Body of pancreas (tissue), 4 donors: ENCODE measurements at places on chromosomes 6 and 20. TPM values are rescaled to one million over a fixed set of nuclear protein-coding genes. Genes with fewer than 3 reads are reported as not detected.
A peak's percentile ranks its signal among the peaks of the same experiment; 100 is the strongest.

The SERAC1 gene
- total RNA-seq = 14.8 TPM

The MAPK13 gene
- total RNA-seq = 32.2 TPM

The POPDC3 gene
- not detected for total RNA-seq

DNA sequence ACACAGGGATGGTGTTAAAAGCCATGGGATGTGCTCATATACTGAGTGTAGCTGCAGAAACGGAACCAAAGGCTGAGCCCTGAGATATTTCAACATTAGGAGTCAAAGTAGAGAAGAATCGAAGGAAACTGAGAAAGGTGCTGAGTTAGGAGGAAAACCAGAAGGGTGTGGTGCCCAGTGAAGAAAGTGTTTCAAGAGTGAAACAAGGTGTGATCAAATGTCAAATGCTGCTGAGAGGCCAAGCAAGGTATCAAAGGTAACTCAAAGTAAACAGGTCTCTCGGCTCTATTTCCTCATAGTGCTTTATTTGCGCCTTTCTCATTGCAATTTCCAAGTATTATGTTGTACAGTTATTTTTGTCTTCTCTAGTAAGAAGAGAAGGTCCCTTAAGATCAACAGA is 94.1 kb downstream of the PRDM1 start:
- H3K27ac ChIP-seq = no peak overlapping the region
- H3K27me3 ChIP-seq = no peaks in the 10 kb centered on the region
- no peaks in the 10 kb centered on the region for H3K36me3 ChIP-seq
- no peak for DNase-seq
- no peaks in the 10 kb centered on the region for H3K4me1 ChIP-seq

DNA sequence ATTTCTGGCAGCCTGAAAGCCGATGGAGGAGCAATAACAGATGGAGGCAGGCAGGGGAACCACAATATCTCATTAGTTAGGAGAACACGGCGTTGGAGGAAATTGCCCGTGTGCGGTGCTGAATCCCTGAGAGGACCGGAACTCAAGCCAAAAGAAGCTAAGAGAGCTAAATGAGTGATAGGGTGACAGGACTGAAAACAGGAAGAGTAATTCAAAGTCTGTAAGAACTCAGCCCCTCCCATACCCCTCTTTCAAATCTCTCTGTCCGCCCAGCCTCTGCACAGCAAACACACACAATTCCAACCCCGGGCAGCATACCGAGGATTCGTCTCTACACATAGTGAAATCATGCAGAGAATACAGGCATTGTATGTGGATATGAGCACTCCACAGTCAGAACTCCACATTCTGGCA is 2.6 kb upstream of the IPCEF1 start:
- H3K27ac ChIP-seq = no peak overlapping the region
- no peaks in the 10 kb centered on the region for H3K36me3 ChIP-seq
- H3K4me3 ChIP-seq = no peak overlapping the region
- H3K27me3 ChIP-seq = no peaks in the 10 kb centered on the region
- no peak for DNase-seq

The PTCHD4 gene
- 0.26 TPM for total RNA-seq

The SLC26A8 gene
- not detected for total RNA-seq

- H3K36me3 ChIP-seq = no peaks in the 10 kb centered on the region
- peaks cover 15% of the 10 kb centered on the region for H3K4me1 ChIP-seq
- no peak overlapping the region for H3K4me3 ChIP-seq
- no peaks in the 10 kb centered on the region for H3K27me3 ChIP-seq
Observed at GRCh38 chr6:144305985-144306384, 20.9 kb downstream of the UTRN start.

DNA sequence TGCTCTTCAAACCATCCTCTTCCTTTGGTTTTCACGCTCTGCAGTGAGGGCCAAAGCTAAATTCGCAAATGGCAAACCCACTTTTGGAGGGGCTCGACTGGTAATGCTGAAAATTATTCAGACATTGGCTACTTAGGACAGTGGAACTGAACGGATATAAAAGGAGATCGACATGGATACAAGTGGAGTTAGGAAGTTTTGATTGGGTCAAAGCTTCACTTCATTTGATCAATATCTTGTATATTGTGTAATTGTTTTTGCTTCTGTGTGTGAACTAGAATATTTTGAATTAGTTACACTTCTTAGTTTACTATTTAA is 1.2 kb downstream of the FAM8A1 start:
- no peak for DNase-seq
- H3K36me3 ChIP-seq = no peaks in the 10 kb centered on the region
- H3K4me1 ChIP-seq = peaks cover 26% of the 10 kb centered on the region
- peak overlapping the region; percentile 67 for H3K4me3 ChIP-seq
- H3K27me3 ChIP-seq = no peaks in the 10 kb centered on the region
- H3K27ac ChIP-seq = peak overlapping the region; percentile 99

The BHLHE23 gene
- not detected for total RNA-seq

- no peaks in the 10 kb centered on the region for H3K27me3 ChIP-seq
- no peak overlapping the region for H3K4me3 ChIP-seq
Observed at GRCh38 chr6:133368664-133369063, 127.5 kb downstream of the EYA4 start.

The HLA-F gene
- total RNA-seq = 25.4 TPM

DNA sequence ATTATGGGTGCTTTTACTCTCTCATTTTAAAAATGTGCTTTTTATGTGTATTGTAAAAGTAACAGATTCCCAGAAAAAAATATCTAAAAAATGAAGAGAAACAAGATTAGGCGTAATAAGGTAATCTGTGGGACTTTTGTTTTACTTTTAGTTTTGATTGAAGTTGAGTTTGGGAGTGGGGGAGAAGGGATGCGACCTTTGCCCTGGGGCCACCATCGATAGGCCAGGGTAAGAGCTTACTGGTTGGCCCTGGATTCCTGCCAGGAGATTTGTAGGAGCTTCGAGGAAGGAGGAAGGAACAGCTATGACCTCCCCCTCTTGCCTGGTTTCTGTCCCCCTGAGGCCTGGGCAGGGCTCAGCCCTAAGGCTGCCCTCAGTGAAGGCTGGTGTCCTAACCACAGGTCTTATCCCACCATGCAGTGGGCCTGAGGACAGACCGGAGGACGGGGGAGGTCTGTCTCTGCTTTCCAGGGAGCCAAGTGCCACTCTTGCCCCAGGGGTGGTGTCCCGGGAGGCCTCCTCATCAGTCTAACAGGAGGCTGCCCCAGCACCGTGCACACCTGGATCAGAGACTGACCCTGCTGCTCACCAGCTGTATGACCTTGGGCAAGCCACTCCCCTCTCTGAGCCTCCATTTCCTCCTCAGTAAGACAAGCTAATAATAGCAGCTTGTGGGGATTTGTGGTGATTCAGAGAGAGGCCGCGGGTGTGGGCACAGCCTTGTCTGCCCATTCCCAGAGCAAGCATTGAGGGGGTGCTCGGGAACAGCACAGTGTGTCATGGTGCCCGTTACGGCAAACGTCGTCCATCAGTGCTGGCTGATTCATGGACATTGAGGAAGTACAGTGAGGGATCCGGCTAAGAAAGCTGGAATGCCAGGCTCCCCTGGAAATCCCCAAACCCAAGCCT is 21.2 kb downstream of the TGM2 start:
- peak overlapping the region; percentile 30 for H3K27ac ChIP-seq
- H3K4me3 ChIP-seq = no peak overlapping the region
- peaks cover 26% of the 10 kb centered on the region for H3K4me1 ChIP-seq
- DNase-seq = peak; percentile 60
- no peaks in the 10 kb centered on the region for H3K36me3 ChIP-seq
- H3K27me3 ChIP-seq = no peaks in the 10 kb centered on the region

The CGA gene
- total RNA-seq = not detected

DNA sequence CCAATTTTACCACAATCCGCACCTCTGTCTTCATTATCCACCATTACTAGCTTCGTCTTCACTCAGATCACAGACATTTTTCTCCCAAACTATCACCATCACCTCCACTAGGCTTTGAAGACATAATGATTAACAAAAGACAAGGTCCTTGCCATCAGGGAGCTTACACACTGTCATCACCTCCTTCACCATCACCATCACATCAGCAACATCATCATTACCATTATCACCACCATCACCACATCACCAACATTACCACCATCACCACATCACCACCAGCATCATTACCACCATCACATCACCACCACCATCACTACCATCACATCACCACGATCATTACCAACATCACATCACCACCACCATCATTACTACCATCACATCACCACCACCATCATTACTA is 4.4 kb upstream of the SLC22A7 start:
- DNase-seq = no peak
- H3K36me3 ChIP-seq = no peaks in the 10 kb centered on the region
- H3K27ac ChIP-seq = no peak overlapping the region

- H3K4me3 ChIP-seq = no peak overlapping the region
- H3K27me3 ChIP-seq = no peaks in the 10 kb centered on the region
- H3K27ac ChIP-seq = no peak overlapping the region
- no peaks in the 10 kb centered on the region for H3K36me3 ChIP-seq
Observed at GRCh38 chr20:59668926-59669850, 64.8 kb downstream of the PHACTR3 start.

DNA sequence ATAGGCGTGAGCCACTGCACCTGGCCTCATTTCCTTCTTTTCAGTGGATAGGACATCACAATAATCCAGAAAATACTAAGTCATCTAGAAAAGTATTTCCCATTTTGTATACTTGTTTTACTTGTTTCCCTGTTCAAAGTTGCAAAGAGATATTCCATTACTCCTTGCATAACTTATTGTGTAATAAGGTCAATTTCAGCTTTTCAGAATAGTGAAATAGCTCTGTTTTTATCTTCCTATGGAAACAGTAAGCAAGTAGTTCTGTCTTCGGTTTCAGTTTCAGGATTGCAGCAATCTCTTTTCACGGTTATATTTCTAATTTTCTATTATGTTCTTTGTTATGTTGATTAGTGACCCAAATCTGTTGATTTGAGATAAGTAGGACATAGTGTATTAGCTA is 6.0 kb downstream of the STX11 start:
- H3K27me3 ChIP-seq = no peaks in the 10 kb centered on the region
- H3K4me1 ChIP-seq = peaks cover 17% of the 10 kb centered on the region
- H3K27ac ChIP-seq = no peak overlapping the region
- H3K36me3 ChIP-seq = no peaks in the 10 kb centered on the region
- DNase-seq = no peak

DNA sequence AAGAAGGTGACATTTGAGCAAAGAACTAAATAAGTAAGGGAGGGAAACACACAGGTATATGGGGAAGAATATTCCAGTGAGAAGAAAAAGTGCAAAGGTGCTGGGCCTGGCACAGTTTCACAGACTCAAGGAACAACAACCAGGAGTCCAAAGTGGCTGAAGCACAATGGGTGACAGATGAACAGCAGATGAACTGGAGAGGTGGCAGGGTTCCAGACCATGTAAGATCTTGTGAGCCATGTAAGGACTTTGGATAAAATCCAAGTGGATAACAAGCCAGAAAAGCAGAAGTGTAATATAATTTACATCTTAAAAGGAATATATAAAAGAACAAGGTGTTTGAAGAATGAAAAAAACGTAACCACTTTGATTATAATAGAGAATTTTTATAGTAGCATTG is 87.9 kb downstream of the MMS22L start:
- H3K4me1 ChIP-seq = no peaks in the 10 kb centered on the region
- DNase-seq = no peak
- H3K36me3 ChIP-seq = no peaks in the 10 kb centered on the region
- H3K27ac ChIP-seq = no peak overlapping the region
- H3K27me3 ChIP-seq = no peaks in the 10 kb centered on the region
- no peak overlapping the region for H3K4me3 ChIP-seq

The TGM2 gene
- 27.5 TPM for total RNA-seq

The TRIM15 gene
- not detected for total RNA-seq

DNA sequence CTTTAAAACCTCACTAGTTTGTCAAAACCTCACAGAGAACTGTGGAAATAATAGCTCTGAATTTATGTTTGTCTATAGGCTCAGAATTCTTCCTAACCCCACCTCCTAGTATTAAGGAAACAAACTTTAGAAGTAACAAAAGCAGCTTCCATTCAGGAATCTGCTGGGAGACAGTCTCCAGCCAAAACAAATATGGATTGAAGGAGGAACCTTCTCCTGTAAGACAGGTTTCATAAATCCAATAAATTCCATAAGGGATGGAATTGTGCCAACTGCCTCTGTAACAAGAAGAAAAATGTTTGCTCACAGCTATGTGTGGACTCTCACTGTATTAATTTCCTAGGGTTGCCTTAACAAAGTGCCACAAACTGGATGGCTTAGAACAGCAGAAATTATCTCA is 7.5 kb downstream of the SYCP2 start:
- H3K27me3 ChIP-seq = no peaks in the 10 kb centered on the region
- no peak for DNase-seq
- H3K4me3 ChIP-seq = no peak overlapping the region
- H3K27ac ChIP-seq = peak overlapping the region; percentile 72
- H3K4me1 ChIP-seq = peaks cover 54% of the 10 kb centered on the region

DNA sequence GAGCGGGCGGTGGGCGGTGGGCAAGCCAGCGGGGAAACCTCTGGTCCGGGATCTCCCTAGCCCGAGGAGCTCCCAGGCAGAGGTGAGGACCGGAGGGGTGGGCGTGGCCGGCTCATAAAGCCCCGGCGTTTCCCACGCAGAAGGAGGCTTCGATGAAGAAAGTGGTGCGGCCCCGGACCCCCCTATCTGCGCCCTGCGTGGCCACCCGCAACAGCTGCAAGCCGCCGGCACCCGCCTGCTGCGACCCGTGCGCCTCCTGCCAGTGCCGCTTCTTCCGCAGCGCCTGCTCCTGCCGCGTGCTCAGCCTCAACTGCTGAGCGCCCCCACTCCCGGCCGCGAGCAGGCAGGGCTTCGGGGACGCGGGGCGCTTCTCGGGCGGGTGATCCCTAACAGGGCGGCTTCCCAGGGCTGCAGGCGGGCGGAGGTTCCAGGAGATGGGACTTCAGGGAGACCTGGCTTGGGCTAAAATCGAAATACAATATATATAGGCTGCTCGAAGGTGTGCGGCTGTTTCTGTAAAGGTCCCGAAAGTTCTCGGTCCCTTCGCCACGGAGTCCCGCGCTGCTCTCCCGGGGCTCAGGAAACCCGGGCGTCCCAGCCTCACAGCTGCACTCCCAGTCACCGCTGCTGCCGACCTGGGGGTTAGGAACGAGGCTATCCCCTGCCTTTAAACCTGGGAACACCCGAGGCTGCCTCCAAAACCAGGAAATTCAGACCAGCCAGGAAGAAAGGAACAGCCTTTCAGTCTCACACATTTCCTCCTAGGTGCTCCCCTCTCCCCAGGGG is 27.8 kb downstream of the ASIP start:
- no peak overlapping the region for H3K4me3 ChIP-seq
- H3K4me1 ChIP-seq = no peaks in the 10 kb centered on the region
- no peaks in the 10 kb centered on the region for H3K27me3 ChIP-seq
- no peak overlapping the region for H3K27ac ChIP-seq
- H3K36me3 ChIP-seq = no peaks in the 10 kb centered on the region

GRCh38 chr6:121755485-121755884 is 320.0 kb downstream of the GJA1 start:
- H3K27me3 ChIP-seq = no peaks in the 10 kb centered on the region
- no peak overlapping the region for H3K4me3 ChIP-seq
- no peak overlapping the region for H3K27ac ChIP-seq
- H3K36me3 ChIP-seq = no peaks in the 10 kb centered on the region
- no peak for DNase-seq

GRCh38 chr6:114376611-114377175 is 33.9 kb upstream of the HS3ST5 start:
- H3K27me3 ChIP-seq = no peaks in the 10 kb centered on the region
- no peak overlapping the region for H3K27ac ChIP-seq
- H3K36me3 ChIP-seq = no peaks in the 10 kb centered on the region
- no peak overlapping the region for H3K4me3 ChIP-seq
- DNase-seq = no peak

GRCh38 chr20:2691663-2692035 is 931 bp upstream of the EBF4 start:
- no peak overlapping the region for H3K27ac ChIP-seq
- no peak for DNase-seq
- H3K4me3 ChIP-seq = no peak overlapping the region
- peaks cover 14% of the 10 kb centered on the region for H3K4me1 ChIP-seq

GRCh38 chr20:49784291-49784690 is 28.3 kb upstream of the SLC9A8 start:
- no peaks in the 10 kb centered on the region for H3K36me3 ChIP-seq
- no peaks in the 10 kb centered on the region for H3K27me3 ChIP-seq
- no peak for DNase-seq
- no peak overlapping the region for H3K4me3 ChIP-seq
- no peaks in the 10 kb centered on the region for H3K4me1 ChIP-seq
- H3K27ac ChIP-seq = no peak overlapping the region
